ENCODE measurements at places on chromosomes 2 and 18.

DNA sequence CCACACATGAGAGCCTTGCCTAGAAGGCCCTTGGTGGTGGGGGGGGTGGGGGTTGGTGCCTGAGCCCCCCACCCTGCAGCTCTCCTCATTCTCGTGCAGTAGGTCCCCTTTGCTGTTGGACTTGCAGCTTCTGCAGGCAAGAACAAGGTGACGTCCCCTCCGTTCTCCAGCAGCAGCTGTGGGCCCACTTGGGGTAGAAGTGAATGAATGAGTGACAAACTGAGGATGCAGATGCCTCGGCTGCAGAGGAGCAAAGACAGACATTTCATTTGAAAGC is 88.6 kb upstream of the CTDP1 start:
- DNase-seq: no peak

- DNase-seq: no peak
Observed at GRCh38 chr2:42112418-42112817, 56.7 kb upstream of the EML4 start.

DNA sequence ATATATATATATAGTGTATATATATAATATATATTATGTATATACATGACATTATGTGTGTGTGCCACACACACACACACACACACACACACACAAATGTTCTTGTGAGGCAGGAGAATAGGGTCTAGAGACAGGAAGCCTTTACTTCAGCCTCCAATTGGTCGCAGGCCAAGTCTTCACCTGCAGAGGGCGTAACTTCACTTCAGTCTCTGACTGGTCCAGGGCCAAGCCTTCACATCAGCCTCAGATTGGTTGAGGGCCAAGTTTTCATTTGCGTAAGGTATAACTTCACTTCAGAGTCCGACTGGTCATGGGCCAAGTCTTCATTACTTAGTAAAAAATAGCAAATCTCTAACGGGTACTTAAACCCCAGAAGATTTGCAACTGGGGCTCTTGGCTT is 13.2 kb upstream of the SS18 start:
- DNase-seq: no peak

DNA sequence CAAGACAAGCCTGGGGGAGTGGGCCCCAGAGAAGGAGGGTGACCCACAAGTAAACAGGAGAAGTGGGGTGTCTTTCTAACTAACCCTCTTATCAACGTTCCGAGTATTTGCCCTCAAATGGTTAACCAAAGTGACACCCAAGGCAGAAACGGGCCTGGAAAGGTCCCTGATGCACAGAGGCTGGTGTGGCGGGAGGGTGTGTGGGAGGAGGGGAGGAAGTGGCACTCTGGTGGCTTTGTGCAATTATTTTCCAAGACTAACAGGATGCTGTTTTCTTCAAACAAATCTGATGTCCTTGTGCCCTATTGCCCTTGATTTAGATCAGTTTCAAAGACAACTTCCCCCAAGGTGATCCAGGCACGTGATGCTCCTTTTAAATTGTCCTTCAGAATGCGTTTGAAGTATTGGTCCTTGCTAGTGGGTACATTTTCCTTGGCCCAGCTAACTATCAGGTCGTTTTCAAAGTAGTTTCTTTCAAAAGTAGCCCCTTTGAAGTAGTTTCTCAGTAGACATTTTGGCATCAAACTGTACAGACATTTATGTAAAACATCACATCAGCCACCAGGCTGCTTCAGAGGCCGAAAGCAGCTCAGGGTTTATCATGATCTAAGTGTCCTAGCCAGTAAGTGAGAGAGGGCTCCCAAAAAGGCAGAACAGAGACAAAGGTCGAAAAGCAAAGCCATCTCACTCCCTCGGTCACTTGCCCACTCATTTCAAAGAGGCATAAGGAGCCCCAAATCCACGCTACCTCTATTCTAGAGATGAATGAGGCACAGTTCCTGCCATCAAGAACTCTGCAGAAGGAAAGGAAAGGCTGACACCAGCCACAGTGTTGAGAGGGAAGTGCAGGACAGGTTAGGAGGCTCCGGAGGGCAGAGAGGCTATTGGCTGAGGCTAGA is 371.1 kb upstream of the ID2 start:
- DNase-seq: no peak

DNA sequence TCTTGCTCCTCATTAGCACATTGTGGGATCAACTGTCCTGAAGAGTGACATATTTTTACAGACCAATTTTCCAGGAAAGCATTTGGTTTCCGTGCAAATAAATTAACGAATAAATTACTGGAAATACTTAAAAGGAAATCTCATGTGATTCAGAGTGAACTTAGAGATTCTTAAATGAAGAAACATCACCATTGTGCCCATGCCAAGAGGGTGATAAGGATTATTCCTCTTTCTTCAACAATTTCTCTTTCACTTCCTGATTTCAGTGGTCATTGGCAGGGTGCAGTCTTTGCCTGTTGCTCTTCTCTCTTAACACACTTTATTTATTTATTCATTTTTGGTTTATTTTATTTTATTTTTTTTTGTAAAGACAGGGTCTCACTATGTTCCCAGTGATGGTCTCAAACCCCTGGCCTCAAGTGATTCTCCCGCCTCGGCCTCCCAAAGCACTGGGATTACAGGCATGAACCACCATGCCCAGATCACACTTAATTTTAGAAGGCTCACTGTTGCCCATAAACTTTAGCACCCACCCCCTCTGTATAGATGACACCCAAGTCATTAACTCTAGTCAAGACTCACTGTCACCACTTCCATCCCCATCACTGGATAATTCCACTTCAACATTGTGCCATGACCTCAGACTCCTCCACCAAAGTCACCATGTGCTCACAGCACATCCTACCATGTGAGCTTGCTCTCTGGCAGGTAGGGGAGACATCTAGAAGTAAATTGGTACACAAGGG is 92.6 kb upstream of the CERS6 start:
- no peak for DNase-seq

DNA sequence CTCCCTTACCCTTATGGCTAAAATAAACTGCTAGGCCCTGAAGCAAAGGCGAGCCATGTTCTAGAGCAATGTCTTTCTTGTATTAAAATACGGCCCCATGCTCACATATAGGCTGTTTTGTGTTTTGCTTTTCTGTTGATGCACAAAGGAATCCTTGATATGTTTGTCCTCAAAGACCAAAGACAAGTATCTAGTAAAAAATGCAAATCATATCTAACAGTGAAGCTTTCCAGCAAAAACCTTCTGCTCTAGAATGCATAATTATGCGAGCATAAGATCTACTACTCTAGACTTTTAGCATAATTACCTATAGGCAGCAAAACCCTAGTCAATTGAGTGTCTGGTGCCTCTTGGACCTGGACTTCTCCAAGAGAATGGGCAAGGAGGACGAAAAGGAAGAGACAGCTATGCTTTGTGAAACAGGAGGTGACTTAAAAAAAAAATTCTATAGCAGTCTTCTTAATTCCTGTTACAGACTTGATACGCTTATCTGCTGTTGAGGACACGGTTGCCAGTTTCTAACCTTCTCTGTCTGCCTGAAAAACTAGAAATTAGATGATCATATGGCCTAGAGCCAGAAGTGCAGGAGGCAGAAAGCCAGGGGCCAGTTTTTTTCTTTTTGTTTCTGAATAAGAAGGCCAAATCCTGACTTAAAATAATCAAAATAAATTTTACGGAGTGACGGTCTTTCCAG is 1.5 kb upstream of the AMMECR1L start:
- no peak for DNase-seq

DNA sequence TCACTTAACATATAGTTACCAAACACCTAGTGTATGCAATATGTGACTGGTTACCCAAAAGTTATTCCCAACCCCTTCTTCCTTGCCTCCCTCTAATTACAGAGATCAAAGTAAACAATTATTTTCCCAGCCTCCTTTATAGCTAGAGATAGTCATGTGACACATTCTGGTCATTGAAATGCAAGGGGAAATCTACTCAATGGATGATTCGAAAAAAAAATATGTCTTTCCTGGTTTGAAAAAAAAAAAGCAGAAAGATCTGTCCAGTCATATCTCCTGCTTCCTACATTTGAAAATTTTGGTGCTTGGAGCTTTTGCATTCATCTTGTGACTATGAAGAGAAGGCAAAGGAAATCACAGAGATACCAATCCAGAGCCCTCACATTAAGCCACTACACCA is 27.6 kb upstream of the UGP2 start:
- no peak for DNase-seq

GRCh38 chr18:58106289-58107070 is 62.5 kb downstream of the NEDD4L start:
- DNase-seq: no peak

DNA sequence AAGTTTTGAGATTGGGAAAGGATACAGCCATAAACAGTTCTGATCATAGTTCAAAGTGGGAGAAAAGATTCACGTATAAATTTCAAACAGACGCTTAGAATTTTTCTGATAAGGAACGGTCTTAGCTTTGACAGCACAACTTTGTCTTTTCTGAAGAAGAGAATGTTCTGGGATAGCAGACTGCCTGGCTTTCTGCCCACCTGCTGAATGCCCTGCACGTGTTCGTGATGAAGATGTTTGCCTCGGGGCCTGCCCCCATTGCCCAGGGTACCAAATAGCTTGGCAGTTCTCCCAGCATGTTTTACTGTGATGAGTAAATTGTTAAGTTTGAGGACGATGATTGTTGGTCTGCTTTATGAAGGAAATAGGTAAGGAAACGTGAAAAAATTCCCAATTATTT is 4.6 kb downstream of the MRPL33 start:
- no peak for DNase-seq

DNA sequence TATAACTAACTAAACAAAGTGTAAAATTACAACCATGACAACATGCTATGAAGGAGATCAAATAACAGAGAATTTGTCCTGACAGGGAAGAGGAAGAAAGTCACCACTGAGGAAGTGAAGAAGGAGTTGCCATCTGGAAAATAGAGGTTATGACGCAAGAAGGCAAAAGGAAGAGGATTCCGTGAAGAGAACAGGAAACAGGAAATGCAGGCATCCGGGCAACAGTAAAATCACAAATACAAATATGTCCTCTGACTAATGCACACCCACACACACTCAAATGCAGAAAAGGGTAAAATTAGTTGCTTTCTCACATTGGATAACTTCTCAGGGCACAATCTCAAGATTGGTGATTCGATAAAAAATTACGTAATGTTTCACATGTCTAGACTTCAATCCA is 278.4 kb downstream of the TMX3 start:
- no peak for DNase-seq

GRCh38 chr2:98153481-98153880 is 66.5 kb downstream of the VWA3B start:
- DNase-seq: no peak

- no peak for DNase-seq
Observed at GRCh38 chr18:26971409-26971808, 105.9 kb upstream of the AQP4 start.

DNA sequence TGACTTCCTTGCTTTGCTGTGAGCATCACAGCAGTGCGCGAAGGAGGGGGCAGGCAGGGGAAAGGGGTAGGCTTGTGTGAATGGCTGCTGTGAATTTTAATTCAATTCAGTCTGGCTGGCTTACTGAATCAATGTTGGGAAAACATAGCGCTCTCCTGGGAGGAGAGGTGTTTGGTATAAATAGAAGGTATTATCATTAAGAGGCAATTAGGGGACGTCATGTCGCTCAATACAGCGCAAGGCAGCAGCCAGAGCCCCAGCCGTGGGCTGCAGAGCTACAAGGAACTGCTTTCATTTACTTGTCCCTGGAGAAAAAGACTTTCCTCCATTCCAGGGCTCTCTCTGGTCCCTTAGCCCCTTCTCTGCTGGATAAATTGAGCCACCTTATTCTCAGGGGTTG is 181.4 kb upstream of the MSH6 start:
- no peak for DNase-seq

DNA sequence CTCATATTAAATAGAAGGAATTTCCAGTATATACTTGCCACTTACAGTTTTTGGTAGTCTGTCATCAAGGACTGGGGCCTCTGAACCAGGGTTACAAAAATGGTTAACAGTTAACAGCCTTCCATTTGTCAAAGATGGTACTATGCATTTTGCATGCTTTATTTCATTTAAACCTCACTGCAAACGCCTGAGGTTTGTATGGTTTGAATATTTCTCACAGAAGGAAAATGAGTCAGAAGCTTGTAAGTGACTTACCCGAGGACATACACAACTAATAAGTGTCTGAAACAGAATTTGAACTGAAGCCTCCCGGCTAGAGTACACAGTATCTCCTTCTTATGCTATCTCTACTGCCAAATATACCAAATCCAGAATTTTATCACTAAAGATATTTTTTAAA is 1593.5 kb upstream of the ACVR2A start:
- no peak for DNase-seq

DNA sequence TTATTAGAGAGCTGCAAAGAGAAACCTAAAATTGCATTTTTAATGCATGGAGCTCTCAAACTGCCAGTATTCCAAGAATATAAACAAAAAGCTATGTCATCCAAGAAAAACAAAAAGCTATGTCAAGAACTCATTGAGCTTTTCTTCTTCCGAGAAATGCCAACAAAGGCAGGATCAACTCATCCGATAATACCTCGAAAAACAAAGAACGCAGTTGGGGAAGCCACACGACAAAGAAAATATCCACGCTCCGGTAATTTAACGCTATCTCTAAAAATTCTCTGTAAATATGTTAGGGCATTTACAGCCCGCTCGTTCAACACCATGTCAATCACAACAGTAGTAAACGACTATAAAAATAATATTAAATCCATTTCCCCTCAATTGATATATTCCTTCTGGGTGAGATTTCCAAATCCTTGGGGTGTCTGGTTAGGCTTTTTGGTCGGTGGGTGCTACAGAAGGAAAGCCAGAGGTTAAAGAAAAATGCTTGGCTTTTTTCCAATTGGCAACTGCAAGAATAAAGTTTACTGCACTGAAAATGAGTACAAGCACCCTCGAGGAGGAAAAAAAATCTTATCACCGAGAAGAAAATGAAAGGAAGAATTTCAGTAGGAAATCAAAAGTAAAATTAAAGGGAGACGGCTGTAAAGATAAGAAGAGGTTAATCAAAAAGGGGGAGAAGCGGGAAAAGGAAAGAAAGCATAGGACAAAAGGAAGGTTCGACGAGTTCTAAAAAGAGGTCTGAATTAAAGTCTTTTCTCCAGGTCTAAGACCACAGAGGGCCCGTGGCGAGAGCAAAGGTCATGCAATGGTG is 856 bp downstream of the TIA1 start:
- no peak for DNase-seq

DNA sequence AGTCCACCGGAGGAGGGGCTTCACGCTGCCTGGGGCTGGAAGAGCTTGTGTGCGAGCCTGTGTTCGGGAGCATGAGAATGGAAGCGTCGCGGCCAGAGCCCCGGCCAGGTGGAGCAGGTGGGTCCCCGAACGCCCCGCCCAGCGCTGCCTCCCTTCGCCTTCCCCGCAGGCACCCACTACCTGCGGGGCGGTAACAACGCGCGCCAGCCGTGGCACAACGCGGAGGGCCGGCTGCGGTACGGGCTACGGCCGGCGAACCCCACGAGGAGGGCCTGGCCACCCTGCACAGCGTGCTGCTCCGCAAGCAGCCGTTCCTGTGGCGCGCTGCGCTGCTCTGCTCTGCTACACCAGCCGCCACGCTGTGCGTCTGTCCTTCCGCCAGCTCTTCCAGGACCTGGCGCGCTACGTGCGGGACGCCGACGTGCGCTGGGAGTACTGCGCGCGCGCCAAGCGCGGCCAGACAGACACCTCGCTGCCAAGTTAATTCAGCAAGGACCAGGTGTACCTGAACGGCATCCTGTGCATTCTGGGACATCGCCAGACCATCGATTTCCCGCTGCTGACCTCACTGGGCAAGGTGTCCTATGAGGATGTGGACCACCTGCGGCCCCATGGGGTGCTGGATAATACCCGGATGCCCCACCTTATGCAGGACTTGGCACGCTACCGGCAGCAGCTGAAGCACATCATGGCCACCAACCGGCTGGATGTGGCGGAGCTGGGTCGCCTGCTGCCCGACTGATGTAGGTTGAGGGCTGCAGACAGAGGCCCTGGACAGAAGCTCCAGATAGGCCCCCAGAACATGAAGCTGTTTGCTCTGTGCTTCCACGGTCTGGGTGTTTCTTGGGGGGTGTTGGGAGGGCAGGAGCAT is 200.6 kb downstream of the NAPG start:
- no peak for DNase-seq

All from tibial artery (tissue), 4 donors.